T-helper 17 cell (primary cell): ENCODE measurements at places on chromosomes 6 and 20. TPM values are rescaled to one million over a fixed set of nuclear protein-coding genes. Genes with fewer than 3 reads are reported as not detected.

- no peak for DNase-seq
Observed at GRCh38 chr6:6803180-6803977, 214.9 kb downstream of the LY86 start.

GRCh38 chr20:17530716-17531664, at the start of gene BFSP1:
TSS of gene BFSP1 (minus strand) at chr20:17531379. CDS start at chr20:17531329, 50 bp downstream.
- DNase-seq, result peak; percentile 30

DNA sequence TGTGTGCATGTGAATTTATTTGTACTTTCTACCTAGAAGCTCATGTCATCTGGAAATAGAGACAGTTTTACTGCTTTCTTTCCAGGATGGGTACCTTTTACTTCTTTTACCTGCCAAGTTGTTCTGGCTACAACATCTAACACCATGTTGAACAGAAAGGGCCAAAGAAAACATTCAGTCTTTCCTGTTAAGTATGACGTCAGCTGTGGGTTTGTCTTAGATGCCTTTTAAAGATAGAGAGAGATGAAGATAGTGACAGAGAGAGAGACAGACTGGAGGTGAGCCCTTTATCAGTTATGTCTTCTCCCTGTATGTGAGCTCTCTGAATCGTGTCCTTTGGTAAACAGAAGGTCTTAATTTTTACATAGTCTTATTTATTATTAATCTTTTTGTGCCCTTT, 3.4 kb upstream of the DACT2 start:
- DNase-seq, result no peak

GRCh38 chr20:57546956-57547649, 13.8 kb upstream of the PCK1 start:
- no peak for DNase-seq

DNA sequence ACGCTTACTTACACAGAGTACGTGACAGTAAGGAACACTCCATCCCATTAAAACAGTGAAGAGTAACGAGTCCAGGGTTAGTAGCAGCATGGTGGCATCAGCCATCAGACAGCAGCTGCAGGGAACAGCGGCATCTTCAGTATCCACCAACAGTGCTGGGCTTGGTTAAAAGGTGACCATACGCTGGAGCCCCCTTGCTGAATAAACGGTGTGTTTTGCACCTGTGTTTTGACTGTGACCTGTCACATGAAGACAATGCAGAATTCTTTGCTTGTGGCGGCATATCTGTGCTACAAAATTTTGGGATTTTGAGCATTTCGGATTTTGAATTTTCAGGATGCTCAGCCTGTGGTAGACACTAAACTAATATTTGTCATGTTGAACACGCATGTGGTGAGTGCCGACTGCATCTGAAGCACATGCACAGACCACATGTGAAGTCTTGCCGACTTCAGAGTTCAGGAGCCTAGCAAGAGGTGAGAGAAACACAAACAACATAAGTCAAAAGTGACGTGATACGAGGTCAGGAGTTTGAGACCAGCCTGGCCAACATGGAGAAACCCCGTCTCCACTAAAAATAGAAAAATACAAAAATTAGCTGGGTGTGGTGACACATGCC, 69.3 kb upstream of the FRMD1 start:
- DNase-seq, result no peak

- no peak for DNase-seq
Observed at GRCh38 chr20:1331801-1332453, 3.0 kb upstream of the SDCBP2 start.

- DNase-seq, result no peak
Observed at GRCh38 chr6:117538615-117539014, 56.1 kb downstream of the DCBLD1 start.

The KHDC1 gene
- 3.1 TPM for total RNA-seq

DNA sequence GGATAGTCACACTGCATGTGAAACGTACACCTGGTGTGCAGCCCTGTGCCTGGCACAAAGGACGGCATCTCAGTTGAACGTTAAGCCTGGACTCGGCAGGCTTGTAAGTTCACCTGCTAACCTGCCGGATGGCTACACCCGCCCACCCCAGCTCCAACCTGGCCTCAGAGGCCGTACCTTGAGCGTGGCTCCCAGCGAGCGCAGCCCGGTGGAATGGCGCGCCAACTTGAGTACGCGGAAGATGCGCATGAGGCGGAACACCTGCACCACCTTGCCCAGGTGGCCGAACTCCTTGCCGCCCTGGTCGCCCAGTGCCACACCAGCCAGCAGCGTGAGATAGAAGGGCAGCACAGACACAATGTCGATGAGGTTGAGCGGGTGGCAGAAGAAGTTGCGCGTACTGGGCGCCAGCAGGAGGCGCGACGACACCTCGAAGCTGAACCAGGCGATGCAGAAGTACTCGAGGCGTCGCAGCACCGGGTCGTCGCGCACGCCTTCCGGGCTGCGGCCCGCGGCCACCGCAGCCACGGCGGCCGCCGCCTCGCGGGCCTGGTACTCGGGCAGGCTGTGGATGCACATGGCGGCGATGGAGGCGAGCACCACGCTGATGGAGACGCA, 3.3 kb downstream of the KCNS1 start:
- no peak for DNase-seq

The ID4 gene
- total RNA-seq, result not detected
